Activated T-cell treated with anti-CD3 and anti-CD28 coated beads for 24 hours (primary cell): ENCODE measurements at places on chromosomes 7 and 10.

DNA sequence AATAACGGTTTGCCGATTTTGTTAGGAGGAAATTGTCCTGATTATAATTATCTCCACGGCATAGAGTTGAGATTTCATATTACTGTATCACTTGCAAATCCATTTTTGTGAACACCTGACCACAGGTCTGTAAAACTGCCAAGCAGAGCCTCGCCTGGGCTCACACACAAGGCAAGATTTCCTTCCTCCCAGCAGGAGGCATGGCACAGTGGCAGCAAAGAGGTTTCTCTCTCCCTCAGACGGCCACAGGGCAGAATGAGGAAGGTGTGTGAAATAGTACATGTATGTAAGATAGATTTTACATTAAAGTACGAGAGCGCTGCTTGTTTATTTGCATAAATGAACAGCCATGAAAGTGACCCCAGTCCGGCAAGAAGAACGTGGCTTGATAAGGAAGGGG, 130.1 kb downstream of the CELF2 start:
- DNase-seq, result no peak

DNA sequence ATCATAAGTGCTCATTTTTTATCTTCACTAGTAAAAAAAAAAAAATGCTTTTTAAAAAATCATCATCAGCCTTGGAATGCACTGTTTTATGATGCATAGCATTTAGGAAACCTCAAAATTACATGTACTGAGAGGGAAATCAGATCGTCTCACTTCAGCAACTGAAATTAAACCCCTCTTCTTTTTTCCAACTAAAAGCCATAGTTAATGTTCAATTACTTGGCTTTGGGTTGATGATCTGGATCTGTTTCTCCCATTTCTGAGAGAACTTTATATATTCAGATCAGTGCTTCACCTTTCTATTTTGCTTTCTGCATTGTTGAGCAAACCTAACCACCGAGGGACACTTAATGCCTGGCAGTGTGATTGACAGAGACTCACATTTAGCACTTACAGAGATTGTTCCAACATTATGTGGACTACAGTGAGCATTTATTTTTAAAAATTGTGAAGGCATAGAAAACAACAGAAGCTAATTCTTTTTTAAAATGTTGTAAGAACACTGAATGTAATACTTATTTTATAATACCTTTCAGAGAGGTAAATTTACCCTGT, 678.4 kb downstream of the PHTF2 start:
- no peak for DNase-seq

DNA sequence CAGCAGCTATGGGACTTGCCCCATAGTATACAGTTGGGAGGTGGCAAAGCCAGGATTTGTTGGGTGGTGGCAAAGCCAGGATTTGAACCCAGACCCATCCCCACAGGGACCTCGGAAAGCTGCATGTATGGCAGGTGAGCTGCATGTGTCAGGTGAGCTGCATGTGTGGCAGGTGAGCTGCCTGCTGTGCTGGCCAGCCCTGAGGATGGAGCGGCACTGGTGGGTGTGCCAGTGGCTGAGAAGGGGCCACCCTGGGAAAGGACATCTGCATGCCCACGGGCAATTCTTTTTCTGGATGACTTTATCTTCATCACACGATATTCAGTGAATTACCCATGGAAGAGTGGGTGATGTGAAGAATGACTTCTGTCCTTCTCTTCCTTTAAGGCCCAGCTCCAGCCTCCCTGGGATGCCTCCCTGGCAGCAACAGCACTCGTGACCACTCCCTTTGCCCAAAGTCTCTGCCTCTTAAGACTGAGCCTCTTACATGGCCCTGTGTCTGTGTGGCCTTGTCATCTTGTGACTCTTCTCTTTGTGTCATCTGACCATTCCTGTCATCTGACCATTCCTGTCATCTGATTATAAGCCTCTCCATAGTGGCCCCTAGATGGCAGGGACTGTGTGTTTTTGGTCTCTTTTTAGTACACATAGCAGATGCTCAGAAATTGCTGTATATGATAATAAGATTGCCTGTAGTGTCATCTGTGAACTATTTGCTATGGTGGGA, 25.0 kb downstream of the CLEC2L start:
- DNase-seq, result no peak

DNA sequence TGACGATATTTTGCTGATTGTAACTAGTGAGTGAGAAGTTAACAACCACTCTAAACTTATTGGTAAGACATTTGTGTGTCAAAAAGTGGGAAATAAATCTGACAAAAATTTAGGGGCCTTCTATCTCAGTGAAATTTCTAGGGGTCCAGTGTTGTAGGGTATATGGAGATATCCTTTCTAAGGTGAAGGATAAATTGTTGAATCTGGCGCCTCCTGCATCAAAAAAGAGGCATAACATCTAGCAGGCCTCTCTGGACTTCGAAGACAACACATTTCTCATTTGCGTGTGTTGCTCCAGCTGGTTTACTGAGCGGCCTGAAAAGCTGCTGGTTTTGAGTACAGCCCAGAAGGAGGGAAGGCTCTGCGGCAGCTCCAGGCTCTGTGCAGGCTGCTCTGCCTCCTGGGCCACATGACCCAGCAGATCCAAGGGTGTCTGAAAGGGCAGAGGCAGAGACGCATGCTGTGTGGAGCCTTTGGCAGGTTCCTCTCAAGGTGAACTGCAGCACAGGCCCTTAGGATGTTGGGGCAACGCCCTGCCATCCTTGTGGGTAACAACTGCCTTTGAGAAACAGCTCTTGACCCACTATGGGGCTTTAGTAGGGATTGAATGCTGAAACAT, 72.4 kb downstream of the LMBR1 start:
- DNase-seq, result no peak

GRCh38 chr7:32936689-32937088, 20.6 kb upstream of the FKBP9 start:
- no peak for DNase-seq

GRCh38 chr7:73718905-73719805, at the start of gene STX1A:
Gene STX1A, minus strand, starts transcription at chr7:73719669. Its CDS starts 38 bp downstream, at chr7:73719631.
- peak; percentile 60 for DNase-seq

DNA sequence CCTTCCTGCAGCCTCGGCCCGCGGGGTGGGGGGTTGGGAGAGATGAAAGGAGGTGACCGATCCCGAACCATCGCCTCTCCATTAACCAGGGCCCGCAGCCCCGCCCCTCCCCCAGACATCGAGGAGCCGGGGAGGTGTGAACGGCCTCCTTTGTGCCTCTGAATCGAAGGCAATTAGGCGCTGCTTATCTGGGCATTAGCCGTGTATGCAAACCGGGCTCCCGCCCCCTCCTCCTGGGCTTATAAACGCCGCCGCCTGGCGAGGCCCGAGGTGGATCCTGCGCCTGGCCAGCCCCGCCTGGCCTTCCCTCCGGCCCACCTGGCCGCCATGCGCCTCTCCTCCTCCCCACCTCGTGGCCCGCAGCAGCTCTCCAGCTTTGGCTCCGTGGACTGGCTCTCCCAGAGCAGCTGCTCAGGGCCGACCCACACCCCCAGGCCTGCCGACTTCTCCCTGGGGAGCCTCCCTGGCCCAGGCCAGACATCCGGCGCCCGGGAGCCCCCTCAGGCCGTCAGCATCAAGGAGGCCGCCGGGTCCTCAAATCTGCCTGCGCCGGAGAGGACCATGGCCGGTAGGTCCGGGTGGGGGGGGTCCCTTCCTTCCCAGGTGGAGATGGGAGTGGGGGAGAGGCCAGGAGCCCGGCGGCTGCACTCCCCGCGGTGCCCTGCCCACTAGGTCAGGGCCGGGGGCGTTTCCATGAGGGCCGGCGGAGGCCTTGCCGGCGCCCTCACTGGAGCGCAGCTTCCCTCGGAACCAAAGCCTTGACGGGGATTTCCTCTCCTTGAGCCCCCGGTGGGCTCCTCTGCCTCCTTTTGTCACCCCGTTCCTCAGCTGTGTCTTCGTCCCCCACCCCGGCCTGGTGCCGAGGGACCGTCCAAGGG, at the start of gene VENTX:
VENTX (plus strand) TSS at position 268 of the 878 bp plus-strand sequence; CDS start at position 328, 60 bp downstream.
- DNase-seq, result no peak

DNA sequence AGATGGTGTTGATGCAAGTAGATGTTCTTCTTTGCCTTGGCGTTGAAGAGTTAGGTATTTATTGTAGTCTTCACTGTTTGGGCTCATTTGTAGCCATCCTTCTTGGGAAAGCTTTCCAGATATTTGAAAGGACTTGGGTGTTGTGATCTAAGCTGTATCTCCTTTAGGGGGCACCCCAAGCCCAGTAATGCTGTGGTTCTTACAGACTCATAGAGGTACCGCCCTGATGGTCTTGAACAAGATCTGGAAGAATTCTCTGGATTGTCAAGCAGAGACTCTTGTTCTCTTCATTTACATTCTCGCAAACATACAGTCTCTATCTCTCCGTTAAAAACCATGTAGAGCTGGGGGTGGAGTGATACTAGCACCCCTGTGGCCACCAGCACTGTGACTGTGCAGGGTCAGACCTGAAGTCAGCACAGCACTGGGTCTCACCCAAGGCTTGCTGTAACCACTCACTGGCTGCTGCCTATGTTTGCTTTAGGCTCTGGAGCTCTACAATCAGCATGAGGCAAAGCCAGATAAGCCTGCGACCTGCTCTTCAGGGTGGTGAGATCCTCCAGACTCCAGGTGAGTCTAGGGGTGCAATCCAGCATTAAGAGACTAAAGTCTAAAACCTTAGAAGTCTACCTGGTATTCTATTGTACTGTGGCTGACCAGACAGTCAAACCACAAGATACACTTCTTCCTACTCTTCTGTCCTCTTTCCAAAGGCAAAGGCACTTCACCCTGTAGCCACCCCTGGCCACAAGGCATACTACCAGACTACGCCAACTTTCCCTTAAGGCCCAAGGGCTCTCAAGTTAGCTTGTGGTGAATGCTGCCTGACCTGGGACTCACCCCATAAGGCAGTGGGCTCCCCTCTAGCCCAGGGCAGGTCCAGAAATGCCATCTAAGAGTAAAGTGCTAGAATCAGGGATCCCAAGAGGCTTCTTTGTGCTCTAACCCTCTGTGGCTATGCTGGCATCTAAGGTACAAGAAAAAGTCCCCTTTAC, 209.7 kb upstream of the TMEM196 start:
- DNase-seq, result no peak

- no peak for DNase-seq
Measured at GRCh38 chr10:34780818-34781380, 34.2 kb downstream of the PARD3 start.

GRCh38 chr7:1670894-1671593, 967 bp downstream of the ELFN1 start:
- no peak for DNase-seq

- DNase-seq, result no peak
Measured at GRCh38 chr10:29171717-29172116, 117.2 kb upstream of the LYZL1 start.

DNA sequence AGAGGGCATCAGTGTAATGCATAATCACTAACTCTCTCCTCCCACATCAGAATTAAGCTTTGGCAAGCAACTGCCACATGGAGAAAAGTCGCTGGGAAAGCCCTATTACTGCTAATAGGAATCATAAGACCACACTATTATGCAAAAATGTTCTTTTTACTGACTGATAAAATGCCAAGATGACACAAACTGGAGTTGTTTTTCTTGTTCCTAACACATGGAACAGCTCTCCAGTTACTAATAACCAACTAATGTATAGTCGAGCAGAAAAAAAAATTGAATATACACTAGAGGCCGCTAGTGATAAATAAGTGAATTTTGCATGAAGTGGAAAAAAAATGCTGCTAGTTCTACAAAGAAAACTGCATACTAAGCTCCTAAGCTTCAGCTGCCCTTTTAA, 165.6 kb downstream of the TPK1 start:
- DNase-seq, result no peak

- peak; percentile 50 for DNase-seq
Measured at GRCh38 chr10:73744664-73744975, 448 bp downstream of the SEC24C start.

DNA sequence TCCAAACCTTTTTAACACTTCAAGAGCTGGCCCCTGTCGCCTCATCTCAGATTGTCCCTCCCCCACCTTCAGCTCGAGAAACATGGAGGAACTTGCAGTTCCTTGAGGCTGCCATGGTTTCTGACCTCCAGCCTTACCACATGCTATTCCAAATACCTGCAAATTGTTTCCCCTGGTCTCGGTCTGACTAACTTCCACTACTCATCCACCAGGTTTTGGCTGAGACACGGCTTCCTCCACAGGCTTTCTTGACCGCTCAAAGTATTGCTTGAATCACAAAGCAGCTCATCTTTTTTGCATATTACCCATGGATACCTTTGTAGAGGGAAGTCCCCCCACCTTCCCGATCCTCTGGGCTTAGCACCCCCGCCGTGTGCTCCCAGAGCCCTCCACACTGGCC, 5.2 kb upstream of the SAMD8 start:
- DNase-seq, result no peak

- DNase-seq, result no peak
Measured at GRCh38 chr10:48982584-48982983, 42.9 kb upstream of the LRRC18 start.

DNA sequence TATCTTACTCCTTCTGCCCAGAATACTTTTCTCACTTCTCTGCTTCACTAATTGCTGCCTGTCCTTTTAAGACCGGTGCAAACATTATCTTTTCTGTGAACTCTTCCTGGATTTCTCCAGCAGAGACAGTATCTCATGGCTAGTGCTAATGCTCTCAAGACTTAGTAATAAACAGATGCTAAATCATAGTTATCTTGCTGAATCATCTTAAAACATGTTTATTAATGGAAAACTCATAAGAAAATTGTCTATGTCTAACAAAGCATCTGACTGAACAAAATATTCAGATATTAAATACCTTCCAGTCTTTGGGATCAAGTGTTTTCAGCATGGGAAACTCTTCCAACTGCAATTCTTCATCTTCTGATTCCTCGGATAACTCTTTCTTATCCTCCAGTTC, 3.1 kb downstream of the DNAJC2 start:
- no peak for DNase-seq

- no peak for DNase-seq
Measured at GRCh38 chr7:48114589-48114988, 25.5 kb downstream of the UPP1 start.

DNA sequence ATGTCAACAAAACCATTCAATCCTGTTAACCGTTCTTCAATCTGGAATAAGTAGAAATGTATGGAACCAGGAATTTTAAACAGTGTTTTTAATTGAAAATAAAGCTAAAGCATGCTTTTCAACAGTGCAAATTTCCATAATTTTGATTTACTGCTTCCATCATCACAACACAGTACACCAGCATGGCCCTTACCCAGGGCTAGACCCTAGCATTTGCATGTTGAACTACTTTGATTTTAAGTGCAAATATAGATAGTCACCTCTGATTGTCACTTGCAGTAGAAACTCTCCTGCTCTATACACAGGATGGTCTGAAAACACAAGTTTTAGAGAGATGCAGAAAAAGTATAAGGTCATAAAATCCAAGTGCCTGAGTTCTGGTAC, 12.1 kb downstream of the SKIDA1 start:
- no peak for DNase-seq

- DNase-seq, result no peak
Measured at GRCh38 chr10:3295582-3296151, 123.1 kb upstream of the PITRM1 start.

GRCh38 chr10:23284674-23285335, 59.8 kb downstream of the C10orf67 start:
- no peak for DNase-seq

DNA sequence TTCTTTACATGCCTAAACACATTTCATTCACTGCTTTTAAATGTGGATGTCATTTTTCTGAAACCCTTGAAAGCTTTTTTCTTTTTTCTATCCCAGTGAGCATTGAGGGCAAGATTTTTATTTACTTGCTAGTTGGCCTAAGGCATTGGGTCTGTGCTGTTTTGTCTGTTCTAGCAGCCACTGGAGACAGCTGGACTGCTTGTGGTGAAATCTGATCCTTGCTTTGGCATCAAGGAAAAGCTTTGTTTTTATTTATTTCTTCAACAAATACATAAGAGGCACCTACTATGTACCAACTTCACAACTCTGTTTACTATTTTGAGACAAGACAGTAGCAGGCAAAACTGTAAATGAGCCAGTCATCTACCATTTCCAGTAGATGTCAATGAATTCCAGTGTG, 28.4 kb upstream of the PDLIM1 start:
- no peak for DNase-seq
